Fibroblast of lung (primary cell): ENCODE measurements at places on chromosomes 1 and 21. TPM values are rescaled to one million over a fixed set of nuclear protein-coding genes. Genes with fewer than 3 reads are reported as not detected.

COL6A1 gene
- total RNA-seq = 623 and 645 TPM in 2 replicates

DNA sequence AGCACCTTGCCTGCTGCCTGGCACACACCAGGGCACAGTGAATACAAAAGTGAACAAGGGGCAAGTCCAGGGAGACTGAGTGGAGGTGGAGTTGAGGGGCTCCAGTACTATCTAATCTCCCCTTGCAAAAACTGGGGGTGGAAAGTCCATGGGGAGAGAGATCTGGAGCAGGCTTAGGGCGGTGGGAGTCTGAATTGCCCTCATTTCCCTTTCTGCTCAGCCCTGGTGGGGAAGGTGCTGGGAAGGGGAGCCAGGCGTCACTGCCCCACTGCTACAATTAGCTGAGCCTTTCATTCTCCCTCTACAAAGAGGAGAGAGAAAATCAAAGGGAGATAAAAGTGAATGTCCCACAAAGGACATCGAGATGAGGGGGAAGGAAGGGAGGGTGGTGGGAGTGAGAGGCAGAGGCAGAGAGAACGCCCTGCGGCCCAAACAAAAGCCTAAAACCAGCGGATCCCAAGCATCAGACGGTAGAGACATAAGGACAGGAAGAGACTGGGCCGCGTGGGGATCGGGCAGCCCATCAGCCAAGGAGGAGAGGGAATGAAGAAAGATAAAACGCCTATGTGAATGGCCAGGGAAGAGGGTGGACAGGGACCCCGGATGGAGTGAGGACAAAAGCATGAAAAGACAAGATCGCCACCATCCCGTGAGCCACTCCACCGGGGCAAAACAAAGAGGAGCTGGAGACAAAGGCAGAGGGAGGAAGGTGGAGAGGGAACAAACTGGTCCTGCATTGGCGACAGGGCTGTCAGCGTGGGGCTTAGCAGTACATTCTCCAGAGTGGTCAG is 46.8 kb upstream of the SOX13 start:
- H3K36me3 ChIP-seq = no peaks in the 10 kb centered on the region
- H3K4me3 ChIP-seq = no peak overlapping the region
- H3K27me3 ChIP-seq = peaks cover 17% of the 10 kb centered on the region
- H3K4me1 ChIP-seq = no peaks in the 10 kb centered on the region
- H3K27ac ChIP-seq = no peak overlapping the region

GRCh38 chr1:106254748-106255147 is 801.7 kb upstream of the PRMT6 start:
- peak; percentile 4 for DNase-seq
- H3K27me3 ChIP-seq = no peaks in the 10 kb centered on the region
- no peak overlapping the region for H3K27ac ChIP-seq
- H3K4me1 ChIP-seq = no peaks in the 10 kb centered on the region
- H3K4me3 ChIP-seq = no peak overlapping the region

- DNase-seq = no peak
- H3K4me1 ChIP-seq = peaks cover 1% of the 10 kb centered on the region
- peaks cover 2% of the 10 kb centered on the region for H3K36me3 ChIP-seq
These were observed at the start of gene CHD5 for GRCh38 chr1:6180268-6180706. Gene CHD5, minus strand, starts transcription at chr1:6180321. Its CDS starts 298 bp downstream, at chr1:6180023.

GRCh38 chr1:17052038-17052437 is 1.8 kb downstream of the SDHB start:
- no peak for DNase-seq
- no peak overlapping the region for H3K4me3 ChIP-seq
- no peaks in the 10 kb centered on the region for H3K36me3 ChIP-seq
- no peaks in the 10 kb centered on the region for H3K27me3 ChIP-seq
- no peak overlapping the region for H3K27ac ChIP-seq

- DNase-seq = peak; percentile 29
- H3K27ac ChIP-seq = peak overlapping the region; percentile 69
- peaks cover 28% of the 10 kb centered on the region for H3K4me1 ChIP-seq
- H3K27me3 ChIP-seq = no peaks in the 10 kb centered on the region
These were observed 19.7 kb downstream of the ENSA start for GRCh38 chr1:150609732-150610131.

HMGCS2 gene
- not detected in 2 replicates for total RNA-seq

DNA sequence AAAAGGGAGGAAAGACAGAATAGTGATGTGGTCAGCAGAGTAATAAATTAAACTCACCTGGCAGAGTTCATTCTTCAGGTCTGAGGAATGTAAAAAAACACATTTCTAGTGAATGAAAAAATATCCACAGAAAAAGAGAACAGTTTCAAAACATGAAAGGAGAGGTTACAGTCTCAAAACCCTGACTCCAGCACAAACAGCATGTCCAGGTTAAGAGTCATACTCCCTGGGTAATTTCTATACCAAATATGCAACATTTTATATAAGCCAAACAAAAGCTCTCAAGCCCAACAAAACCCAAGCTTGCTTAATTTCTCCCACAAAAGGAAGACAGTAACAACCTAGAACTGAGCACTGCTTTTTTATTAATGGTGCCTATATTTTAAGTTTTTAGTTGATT is 173.0 kb downstream of the NTMT2 start:
- H3K27me3 ChIP-seq = no peaks in the 10 kb centered on the region
- no peak overlapping the region for H3K4me3 ChIP-seq
- no peaks in the 10 kb centered on the region for H3K36me3 ChIP-seq
- DNase-seq = no peak

GRCh38 chr1:6111571-6111970 is 65.9 kb downstream of the KCNAB2 start:
- no peaks in the 10 kb centered on the region for H3K27me3 ChIP-seq
- no peak for DNase-seq
- H3K36me3 ChIP-seq = no peaks in the 10 kb centered on the region
- no peak overlapping the region for H3K27ac ChIP-seq
- no peak overlapping the region for H3K4me3 ChIP-seq

GRCh38 chr1:226708967-226709396 is 30.1 kb downstream of the ITPKB start:
- H3K27ac ChIP-seq = peak overlapping the region; percentile 64
- peak; percentile 32 for DNase-seq
- H3K36me3 ChIP-seq = no peaks in the 10 kb centered on the region
- H3K4me3 ChIP-seq = no peak overlapping the region
- H3K27me3 ChIP-seq = no peaks in the 10 kb centered on the region

THEM4 gene
- 4.6 and 6.4 TPM in 2 replicates for total RNA-seq

SLAMF8 gene
- total RNA-seq = under 0.01 TPM in 1 of 2 replicates, not detected in the other

- H3K4me3 ChIP-seq = no peak overlapping the region
- no peak for DNase-seq
- H3K27me3 ChIP-seq = no peaks in the 10 kb centered on the region
- H3K36me3 ChIP-seq = no peaks in the 10 kb centered on the region
- peaks cover 13% of the 10 kb centered on the region for H3K4me1 ChIP-seq
- H3K27ac ChIP-seq = peak overlapping the region; percentile 40
These were observed 4.6 kb downstream of the LRRC8C start for GRCh38 chr1:89637496-89637895.

TBX19 gene
- total RNA-seq = 0.26 and 1.2 TPM in 2 replicates

SEC16B gene
- total RNA-seq = 1.0 and 3.1 TPM in 2 replicates

DNA sequence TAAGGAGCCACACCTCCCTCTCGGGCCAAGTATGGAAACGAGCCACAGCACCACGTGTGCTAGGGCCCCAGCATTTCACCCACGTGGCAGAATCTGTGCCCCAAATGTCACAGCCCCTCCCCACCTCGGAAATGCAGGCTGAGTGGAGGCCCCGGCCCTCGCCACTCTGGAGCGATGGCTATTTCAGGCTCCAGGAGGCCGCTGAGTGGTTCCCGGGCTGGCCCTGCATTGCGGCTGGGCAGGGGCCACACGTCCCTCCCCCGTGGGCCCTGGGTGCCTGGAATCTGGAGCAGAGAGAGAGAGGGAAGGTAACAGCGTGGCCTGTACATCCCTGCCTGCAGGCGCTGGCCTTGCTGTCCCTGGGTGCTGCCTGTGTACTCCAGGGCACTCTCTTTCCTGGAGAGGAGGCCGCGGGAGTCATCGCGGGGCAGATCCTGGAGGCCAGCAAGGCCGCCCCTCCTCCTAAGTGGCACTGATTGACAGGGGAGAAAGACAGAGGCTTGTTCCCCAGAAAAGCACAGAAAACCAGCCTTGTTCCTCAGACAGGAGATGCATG is 68.0 kb upstream of the TRAPPC10 start:
- no peak for DNase-seq
- no peak overlapping the region for H3K4me3 ChIP-seq
- H3K27me3 ChIP-seq = no peaks in the 10 kb centered on the region
- H3K27ac ChIP-seq = no peak overlapping the region
- H3K36me3 ChIP-seq = no peaks in the 10 kb centered on the region

HES3 gene
- not detected in 2 replicates for total RNA-seq

DNA sequence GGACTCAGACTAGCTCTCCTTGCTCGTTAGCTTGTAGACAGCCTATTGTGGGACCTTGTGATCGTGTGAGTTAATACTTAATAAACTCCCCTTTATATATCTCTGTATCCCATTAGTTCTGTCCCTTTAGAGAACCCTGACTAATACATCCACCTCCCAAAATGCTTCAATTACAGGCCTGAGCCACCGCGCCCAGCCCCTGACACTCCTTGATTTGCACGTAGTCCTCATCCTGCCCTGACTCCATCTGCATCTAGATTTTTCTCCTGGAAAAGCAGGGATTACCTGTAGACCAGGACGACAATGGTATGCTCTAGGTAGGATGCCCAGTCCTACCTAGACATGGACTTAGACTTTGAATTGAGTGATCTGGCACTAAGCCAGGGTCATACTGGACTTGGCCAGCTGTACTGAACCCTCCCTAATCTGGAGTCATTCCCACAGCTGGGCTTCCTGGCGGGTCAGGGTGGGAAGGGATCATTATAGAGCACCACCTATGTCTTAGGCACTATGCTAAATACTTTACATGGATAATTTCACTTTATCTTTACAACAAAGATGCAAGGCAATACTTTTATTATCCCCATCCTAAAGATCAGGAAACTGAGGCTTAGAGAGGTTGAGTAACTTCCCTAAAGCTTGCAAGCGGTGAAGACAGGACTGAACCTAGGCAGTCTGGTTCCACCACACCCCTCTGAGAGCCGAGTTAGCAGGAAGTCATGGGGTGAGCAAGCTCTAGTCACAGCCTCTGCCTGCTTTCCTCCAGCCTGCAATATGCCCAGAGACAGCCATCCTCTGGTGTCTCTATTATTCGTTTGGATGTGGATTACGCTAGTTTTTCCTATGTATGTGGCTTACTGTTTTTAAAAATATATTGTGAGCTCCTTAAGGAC is 89.4 kb downstream of the DTL start:
- H3K27ac ChIP-seq = no peak overlapping the region
- no peaks in the 10 kb centered on the region for H3K4me1 ChIP-seq
- no peaks in the 10 kb centered on the region for H3K36me3 ChIP-seq
- no peaks in the 10 kb centered on the region for H3K27me3 ChIP-seq
- no peak for DNase-seq

ATXN7L2 gene
- total RNA-seq = 1.5 and 2.0 TPM in 2 replicates

DNA sequence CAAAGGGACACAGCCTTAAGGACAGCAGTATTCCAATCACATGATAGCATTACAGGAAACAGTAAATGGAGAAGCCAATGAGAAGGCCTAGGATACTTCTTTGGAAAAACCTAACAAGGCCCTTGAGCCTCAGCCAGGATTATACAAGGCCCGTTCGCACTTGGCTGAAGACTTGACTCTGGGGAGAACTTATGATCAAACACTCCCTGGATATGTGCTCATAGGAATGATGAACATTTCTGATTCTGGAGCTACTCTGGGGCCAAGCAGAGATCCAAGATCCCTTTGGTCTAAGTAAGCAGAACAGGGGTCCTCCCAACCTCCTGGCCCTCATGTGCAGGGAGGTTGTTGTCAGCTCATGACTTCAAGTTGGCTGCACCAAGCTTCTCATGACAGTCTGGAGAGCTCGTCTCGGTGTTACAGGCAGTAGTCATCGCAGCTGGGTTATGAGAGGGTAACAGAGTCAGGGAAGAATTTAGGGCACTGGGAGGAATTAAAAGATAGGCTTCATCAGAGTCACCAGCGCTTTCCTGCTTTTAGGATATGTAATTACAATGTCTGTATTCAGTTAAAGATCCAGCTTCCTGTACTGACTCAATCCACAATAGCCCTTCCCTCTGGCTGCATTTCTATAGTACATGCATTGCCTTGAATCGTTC is 92.5 kb upstream of the IRF2BP2 start:
- H3K27me3 ChIP-seq = no peaks in the 10 kb centered on the region
- no peak for DNase-seq
- no peak overlapping the region for H3K27ac ChIP-seq
- peaks cover 12% of the 10 kb centered on the region for H3K4me1 ChIP-seq

AGMAT gene
- total RNA-seq = 1.0 and 1.2 TPM in 2 replicates

DNA sequence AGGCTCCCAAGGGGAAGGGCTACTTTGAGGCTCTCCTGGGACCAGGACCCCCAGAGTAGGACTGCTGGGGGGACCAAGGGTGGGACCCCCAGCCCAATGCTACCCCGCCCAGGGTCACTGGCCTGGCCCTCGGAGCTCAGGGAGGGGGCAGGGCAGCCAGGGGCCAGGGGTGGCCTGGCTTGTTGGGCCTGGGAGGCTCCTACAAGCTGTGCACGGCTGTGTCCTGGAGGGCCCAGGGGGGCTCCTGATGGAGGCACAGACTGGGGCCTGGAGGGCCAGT is 2.2 kb downstream of the HES4 start:
- peaks cover 17% of the 10 kb centered on the region for H3K27me3 ChIP-seq
- H3K36me3 ChIP-seq = no peaks in the 10 kb centered on the region
- no peak overlapping the region for H3K4me3 ChIP-seq
- DNase-seq = no peak
- peaks cover 2% of the 10 kb centered on the region for H3K4me1 ChIP-seq

GRCh38 chr1:182185842-182186756 is 124.6 kb upstream of the ZNF648 start:
- no peak overlapping the region for H3K27ac ChIP-seq
- no peaks in the 10 kb centered on the region for H3K4me1 ChIP-seq
- no peak overlapping the region for H3K4me3 ChIP-seq

GRCh38 chr21:43681650-43682049 is 22.3 kb downstream of the RRP1B start:
- H3K4me3 ChIP-seq = no peak overlapping the region
- H3K27ac ChIP-seq = no peak overlapping the region
- peaks cover 10% of the 10 kb centered on the region for H3K36me3 ChIP-seq
- H3K27me3 ChIP-seq = no peaks in the 10 kb centered on the region

VANGL1 gene
- total RNA-seq = 5.9 and 8.1 TPM in 2 replicates

GRCh38 chr1:42674214-42674613 is 8.0 kb upstream of the YBX1 start:
- H3K27ac ChIP-seq = no peak overlapping the region
- no peaks in the 10 kb centered on the region for H3K27me3 ChIP-seq
- no peaks in the 10 kb centered on the region for H3K4me1 ChIP-seq
- peak; percentile 33 for DNase-seq
- H3K4me3 ChIP-seq = no peak overlapping the region
- no peaks in the 10 kb centered on the region for H3K36me3 ChIP-seq

ARHGEF11 gene
- 28.0 and 29.1 TPM in 2 replicates for total RNA-seq

RIPPLY3 gene
- total RNA-seq = not detected in 2 replicates

- no peaks in the 10 kb centered on the region for H3K36me3 ChIP-seq
- H3K4me1 ChIP-seq = no peaks in the 10 kb centered on the region
- no peak overlapping the region for H3K4me3 ChIP-seq
These were observed 15.1 kb upstream of the OMA1 start for GRCh38 chr1:58561633-58562032.
